Breast epithelium (tissue), 4 donors: ENCODE measurements at places on chromosomes 4 and X.

DNA sequence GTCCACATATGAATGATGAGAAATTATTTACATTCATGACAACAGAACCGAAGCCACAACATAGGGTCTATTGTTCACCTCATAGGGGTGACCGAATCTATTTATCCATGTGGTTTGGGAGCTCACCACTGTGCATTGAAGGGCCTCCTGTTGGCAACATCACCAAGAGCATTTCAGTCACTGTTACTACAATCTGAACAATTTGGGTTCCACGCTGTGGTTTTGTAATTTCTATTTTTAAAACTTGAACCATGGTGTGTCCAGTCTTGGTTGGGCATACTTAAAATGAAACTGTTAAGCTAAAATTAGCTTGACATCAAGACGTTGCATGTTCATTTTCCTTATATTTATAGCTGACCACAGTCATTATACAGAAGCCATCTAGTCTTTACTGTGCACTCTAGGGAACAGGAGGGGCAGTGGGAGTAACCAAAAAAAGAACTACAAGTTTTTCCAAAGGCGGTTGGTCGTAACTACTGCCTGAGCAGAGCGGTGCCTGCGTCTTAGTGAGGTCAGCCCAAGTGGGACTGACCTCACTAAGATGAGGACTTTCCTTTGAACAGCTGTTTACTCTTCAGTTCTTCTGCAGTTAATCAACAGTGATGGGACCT, 192.1 kb downstream of the SPRY1 start:
- H3K36me3 ChIP-seq = no peaks in the 10 kb centered on the region
- no peaks in the 10 kb centered on the region for H3K27me3 ChIP-seq
- no peaks in the 10 kb centered on the region for H3K4me1 ChIP-seq
- DNase-seq = no peak

- no peak overlapping the region for H3K27ac ChIP-seq
- DNase-seq = no peak
- no peaks in the 10 kb centered on the region for H3K4me1 ChIP-seq
- H3K27me3 ChIP-seq = no peaks in the 10 kb centered on the region
- H3K36me3 ChIP-seq = no peaks in the 10 kb centered on the region
- no peak overlapping the region for H3K4me3 ChIP-seq
Observed at GRCh38 chr4:171186700-171187099, 626.5 kb upstream of the GALNTL6 start.

GRCh38 chrX:153793291-153793690, 884 bp downstream of the IDH3G start:
- H3K4me1 ChIP-seq = no peaks in the 10 kb centered on the region
- peak overlapping the region; percentile 97 for H3K27ac ChIP-seq
- peak overlapping the region; percentile 56 for H3K4me3 ChIP-seq
- no peaks in the 10 kb centered on the region for H3K27me3 ChIP-seq
- DNase-seq = no peak

GRCh38 chr4:42396752-42397634, at the start of gene SHISA3:
Gene SHISA3, plus strand, starts transcription at chr4:42397488. Its CDS starts 569 bp downstream, at chr4:42398057.
- no peaks in the 10 kb centered on the region for H3K36me3 ChIP-seq
- H3K4me3 ChIP-seq = peak within 1 kb of the TSS; percentile 64
- H3K4me1 ChIP-seq = no peaks in the 10 kb centered on the region
- no peak for DNase-seq
- H3K27ac ChIP-seq = no peak within 1 kb of the TSS

- no peak for DNase-seq
- H3K4me1 ChIP-seq = no peaks in the 10 kb centered on the region
- H3K27ac ChIP-seq = no peak overlapping the region
- H3K27me3 ChIP-seq = peaks cover 60% of the 10 kb centered on the region
- no peak overlapping the region for H3K4me3 ChIP-seq
Observed at GRCh38 chrX:132615391-132616131, 126.7 kb upstream of the MBNL3 start.

DNA sequence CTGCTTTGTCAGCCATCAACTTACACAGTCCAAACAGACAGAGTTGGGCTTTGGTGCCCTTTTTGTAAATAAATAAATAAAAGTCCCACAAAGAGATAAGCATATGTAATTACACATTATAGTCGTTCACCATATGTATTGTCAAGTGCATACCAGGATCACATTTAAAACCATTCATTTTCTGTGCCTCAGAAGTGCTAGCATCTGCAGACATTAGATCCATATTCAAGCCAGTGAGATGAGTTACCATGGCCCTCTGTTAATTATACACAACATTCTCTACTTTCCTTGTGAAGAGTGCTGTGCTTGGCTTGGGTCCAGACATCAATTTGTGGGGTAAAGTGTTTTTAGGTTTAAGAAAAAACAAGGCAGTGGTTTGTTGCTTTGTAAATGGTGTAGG, 76.8 kb downstream of the ENOX2 start:
- H3K27me3 ChIP-seq = no peaks in the 10 kb centered on the region
- H3K36me3 ChIP-seq = no peaks in the 10 kb centered on the region
- no peak overlapping the region for H3K4me3 ChIP-seq
- no peak overlapping the region for H3K27ac ChIP-seq
- H3K4me1 ChIP-seq = no peaks in the 10 kb centered on the region

GRCh38 chr4:44320833-44321232, 127.8 kb downstream of the KCTD8 start:
- no peaks in the 10 kb centered on the region for H3K4me1 ChIP-seq
- no peak for DNase-seq
- no peaks in the 10 kb centered on the region for H3K36me3 ChIP-seq
- no peak overlapping the region for H3K4me3 ChIP-seq
- no peak overlapping the region for H3K27ac ChIP-seq

- peak overlapping the region; percentile 39 for H3K4me3 ChIP-seq
- H3K36me3 ChIP-seq = no peaks in the 10 kb centered on the region
- H3K4me1 ChIP-seq = peaks cover 5% of the 10 kb centered on the region
- H3K27me3 ChIP-seq = no peaks in the 10 kb centered on the region
- peak overlapping the region; percentile 95 for H3K27ac ChIP-seq
- DNase-seq = peak; percentile 71
Observed at GRCh38 chr4:138911909-138912703, 103.5 kb upstream of the NOCT start.

DNA sequence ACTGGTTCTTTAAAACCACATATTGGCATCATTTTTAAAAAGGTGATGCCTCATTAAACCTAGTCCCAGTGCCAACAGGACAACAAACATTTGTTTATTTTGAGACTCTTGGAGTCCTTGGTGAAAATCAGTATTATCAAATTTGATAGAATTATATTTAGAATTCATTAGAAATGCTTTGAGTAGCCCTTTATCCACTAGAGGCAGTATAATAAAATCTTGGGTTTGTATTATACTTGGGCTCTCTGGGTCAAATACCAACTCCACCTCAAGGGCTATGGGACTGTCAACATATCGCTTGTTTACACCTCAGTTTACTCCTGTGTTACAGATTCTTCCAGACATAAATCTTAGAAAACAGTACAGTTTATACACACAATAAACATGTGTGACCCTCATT, 335.7 kb upstream of the FSTL5 start:
- DNase-seq = no peak
- no peak overlapping the region for H3K4me3 ChIP-seq
- no peak overlapping the region for H3K27ac ChIP-seq
- H3K4me1 ChIP-seq = no peaks in the 10 kb centered on the region

- no peak overlapping the region for H3K27ac ChIP-seq
- H3K4me1 ChIP-seq = no peaks in the 10 kb centered on the region
- no peaks in the 10 kb centered on the region for H3K36me3 ChIP-seq
- no peak for DNase-seq
Observed at GRCh38 chr4:53914313-53915016, 149.9 kb downstream of the CHIC2 start.

GRCh38 chr4:78310740-78311115, 240.8 kb upstream of the ANXA3 start:
- DNase-seq = no peak
- no peaks in the 10 kb centered on the region for H3K36me3 ChIP-seq
- no peak overlapping the region for H3K4me3 ChIP-seq
- no peaks in the 10 kb centered on the region for H3K27me3 ChIP-seq
- H3K4me1 ChIP-seq = no peaks in the 10 kb centered on the region

DNA sequence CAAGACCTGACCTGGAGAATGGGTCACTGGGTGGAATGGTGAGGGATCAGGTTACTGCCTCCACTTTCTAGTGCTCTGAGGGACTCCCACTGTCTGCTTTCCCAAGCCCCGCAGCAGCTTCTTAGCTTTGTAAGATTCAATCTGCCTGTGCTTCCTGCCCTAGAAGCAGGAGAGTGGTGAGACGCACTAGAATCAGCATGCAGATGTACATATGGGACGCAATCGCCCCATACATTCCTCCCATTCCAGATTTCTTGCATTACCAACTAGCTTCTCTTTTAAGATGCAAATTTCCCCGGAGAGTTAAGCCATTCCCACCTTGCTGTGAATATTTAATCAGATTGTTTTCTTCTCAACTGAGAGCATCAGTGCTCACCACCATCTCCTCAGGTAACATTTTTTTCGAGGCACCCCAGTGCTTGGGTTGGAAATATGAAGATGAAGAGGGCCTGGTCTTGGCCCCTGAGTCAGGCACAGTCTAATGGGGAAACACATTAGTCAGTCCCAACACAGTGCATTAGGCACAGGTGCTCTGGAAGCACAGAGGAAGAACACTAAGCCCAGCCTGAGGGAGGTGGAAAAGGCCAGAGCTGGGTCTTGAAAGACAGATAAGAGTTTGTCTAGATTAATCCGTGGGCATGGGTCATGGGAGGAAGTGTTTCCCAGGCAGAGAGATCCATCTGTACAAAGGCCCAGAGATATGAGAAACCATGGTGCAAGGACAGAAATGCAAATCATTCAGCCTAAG, 66.7 kb upstream of the PRPS1 start:
- H3K36me3 ChIP-seq = no peaks in the 10 kb centered on the region
- no peak overlapping the region for H3K27ac ChIP-seq
- H3K4me1 ChIP-seq = no peaks in the 10 kb centered on the region

- H3K27ac ChIP-seq = no peak overlapping the region
- DNase-seq = no peak
- no peaks in the 10 kb centered on the region for H3K36me3 ChIP-seq
- H3K4me3 ChIP-seq = no peak overlapping the region
Observed at GRCh38 chrX:50161127-50161526, 39.7 kb downstream of the AKAP4 start.

DNA sequence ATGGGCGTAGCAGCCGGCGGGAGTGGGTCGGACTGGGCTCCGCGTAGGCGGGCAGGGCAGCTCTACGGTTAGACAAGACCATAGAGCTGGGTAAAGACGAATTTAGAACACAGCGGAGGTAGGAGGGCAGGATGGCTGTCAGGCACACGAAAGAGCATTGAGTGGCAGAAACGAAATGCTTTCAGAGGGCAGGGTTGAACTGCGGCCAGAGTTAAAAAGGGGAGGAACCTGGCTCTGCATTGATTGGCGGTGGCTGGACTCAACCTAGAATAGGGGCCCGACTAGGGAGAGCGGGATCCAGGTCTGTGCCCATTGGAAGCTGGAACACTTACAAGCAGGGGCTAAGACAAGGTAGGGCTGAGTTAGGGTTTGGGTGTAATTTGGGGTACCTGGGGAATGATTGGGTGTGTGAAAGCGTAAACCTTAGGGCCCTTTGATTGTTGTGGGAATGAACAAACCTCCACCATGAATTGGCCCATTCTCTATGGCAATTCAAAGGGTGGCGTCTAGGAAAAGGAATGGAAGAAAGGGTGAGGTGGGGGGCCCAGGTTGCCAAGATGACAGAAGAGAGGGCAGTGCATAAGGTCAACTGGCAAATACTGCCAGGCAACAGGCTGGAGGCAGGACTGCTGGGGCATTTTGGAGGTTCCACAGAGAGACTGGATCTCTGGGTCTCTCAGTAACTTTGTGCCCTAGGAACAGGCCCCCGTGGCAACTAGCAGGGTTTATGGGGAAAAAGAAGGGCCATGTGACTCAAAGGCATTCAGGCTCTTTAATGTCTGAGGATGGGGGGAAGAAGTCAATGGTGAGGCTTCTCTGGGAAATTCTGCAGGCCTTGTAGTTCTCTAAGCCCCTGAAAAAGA, 911 bp upstream of the ELK1 start:
- H3K36me3 ChIP-seq = no peaks in the 10 kb centered on the region
- no peaks in the 10 kb centered on the region for H3K27me3 ChIP-seq
- peak overlapping the region; percentile 81 for H3K4me3 ChIP-seq

- no peaks in the 10 kb centered on the region for H3K27me3 ChIP-seq
- no peaks in the 10 kb centered on the region for H3K36me3 ChIP-seq
- H3K27ac ChIP-seq = no peak overlapping the region
- no peak for DNase-seq
- H3K4me1 ChIP-seq = no peaks in the 10 kb centered on the region
Observed at GRCh38 chr4:182786991-182787390, 130.2 kb downstream of the DCTD start.

GRCh38 chr4:183658362-183659028, 490 bp downstream of the RWDD4 start:
- no peaks in the 10 kb centered on the region for H3K4me1 ChIP-seq
- peak overlapping the region; percentile 90 for H3K4me3 ChIP-seq
- peak overlapping the region; percentile 94 for H3K27ac ChIP-seq
- H3K27me3 ChIP-seq = no peaks in the 10 kb centered on the region
- H3K36me3 ChIP-seq = no peaks in the 10 kb centered on the region
- DNase-seq = no peak

- H3K4me3 ChIP-seq = no peak overlapping the region
- H3K36me3 ChIP-seq = no peaks in the 10 kb centered on the region
- H3K27ac ChIP-seq = no peak overlapping the region
- H3K4me1 ChIP-seq = no peaks in the 10 kb centered on the region
- peaks cover 50% of the 10 kb centered on the region for H3K27me3 ChIP-seq
- no peak for DNase-seq
Observed at GRCh38 chrX:12885508-12885907, 18.6 kb downstream of the TLR7 start.

DNA sequence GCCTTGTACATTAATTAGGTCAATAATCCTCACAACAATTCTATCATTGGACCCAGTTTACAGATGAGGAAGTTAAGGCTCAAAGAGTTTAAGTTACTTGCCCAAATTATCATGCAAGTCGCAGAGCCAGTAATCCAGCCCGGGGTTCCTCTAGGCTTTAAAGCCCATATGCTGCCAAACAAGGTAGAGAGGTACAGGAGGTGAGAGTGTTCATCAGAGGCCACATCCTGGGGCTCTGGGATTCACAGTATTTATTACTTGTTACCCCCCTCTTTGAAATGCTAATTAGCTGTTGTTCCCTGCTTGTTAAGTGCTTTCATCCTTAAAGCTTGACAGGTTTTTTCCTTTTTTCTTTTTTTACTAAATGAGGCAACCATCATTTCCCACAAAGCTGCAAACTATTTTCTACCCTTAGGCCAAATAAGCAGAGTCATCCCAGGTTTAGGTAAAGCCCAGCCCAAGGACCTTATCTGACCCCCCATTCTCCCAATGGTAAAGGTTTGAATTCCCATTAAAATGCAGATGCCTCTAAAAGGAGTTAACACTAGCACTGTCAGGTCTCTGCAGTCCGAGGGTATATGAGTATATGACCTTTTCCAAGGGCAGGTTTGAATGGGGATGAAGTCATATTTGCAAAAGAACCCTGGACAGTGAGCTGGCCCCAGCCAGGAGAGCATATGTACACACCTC, 150.3 kb downstream of the SOX3 start:
- H3K27ac ChIP-seq = no peak overlapping the region
- no peaks in the 10 kb centered on the region for H3K36me3 ChIP-seq
- H3K4me1 ChIP-seq = no peaks in the 10 kb centered on the region
- H3K27me3 ChIP-seq = no peaks in the 10 kb centered on the region
- no peak overlapping the region for H3K4me3 ChIP-seq
